ENCODE measurements at places on chromosomes 6 and 20.

DNA sequence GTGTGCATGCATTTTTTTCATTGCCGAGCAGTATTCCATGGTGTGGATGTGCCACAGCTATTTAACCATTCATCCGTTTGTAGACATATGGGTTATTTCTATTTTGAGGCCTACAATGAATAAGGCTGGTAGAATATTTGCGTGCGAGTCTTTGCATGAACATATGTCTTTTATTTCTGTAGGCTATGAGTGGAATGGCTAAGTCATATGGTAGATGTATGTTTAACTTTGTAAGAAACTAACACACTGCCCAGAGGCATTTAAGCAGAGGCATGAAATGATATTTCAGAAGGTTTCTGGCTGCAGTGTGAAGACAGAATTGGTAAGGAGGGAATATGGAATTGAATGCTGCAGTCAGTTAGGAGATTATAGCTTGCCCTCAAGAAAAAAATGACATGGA lies 457.4 kb upstream of the CDH4 start:
- DNase-seq, result no peak

GRCh38 chr6:166784691-166785090 lies 157.6 kb upstream of the RPS6KA2 start:
- DNase-seq, result no peak

- DNase-seq, result no peak
Measured at GRCh38 chr6:168169624-168170023, 90.6 kb upstream of the FRMD1 start.

DNA sequence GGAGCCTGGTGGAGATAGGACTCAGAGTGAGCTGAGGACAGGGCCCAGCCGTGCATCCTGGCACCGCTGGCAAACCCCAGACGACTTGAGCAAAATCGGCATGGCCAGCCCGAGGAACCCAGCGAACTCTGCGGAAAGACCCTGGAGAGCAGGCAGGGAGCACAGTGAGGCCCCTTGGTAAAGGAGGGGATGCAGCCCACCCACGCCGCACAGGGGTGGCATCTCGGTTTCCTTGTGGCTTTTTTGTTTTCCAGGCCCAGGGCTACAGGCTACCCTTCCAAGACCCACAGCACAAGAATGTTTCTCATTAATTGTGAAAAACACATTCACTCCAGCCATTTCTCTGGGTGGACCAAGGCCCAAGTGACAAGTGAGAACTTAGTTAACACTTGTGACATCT lies 71.4 kb downstream of the BMP7 start:
- no peak for DNase-seq
